ENCODE measurements at places on chromosomes 16 and 17.

DNA sequence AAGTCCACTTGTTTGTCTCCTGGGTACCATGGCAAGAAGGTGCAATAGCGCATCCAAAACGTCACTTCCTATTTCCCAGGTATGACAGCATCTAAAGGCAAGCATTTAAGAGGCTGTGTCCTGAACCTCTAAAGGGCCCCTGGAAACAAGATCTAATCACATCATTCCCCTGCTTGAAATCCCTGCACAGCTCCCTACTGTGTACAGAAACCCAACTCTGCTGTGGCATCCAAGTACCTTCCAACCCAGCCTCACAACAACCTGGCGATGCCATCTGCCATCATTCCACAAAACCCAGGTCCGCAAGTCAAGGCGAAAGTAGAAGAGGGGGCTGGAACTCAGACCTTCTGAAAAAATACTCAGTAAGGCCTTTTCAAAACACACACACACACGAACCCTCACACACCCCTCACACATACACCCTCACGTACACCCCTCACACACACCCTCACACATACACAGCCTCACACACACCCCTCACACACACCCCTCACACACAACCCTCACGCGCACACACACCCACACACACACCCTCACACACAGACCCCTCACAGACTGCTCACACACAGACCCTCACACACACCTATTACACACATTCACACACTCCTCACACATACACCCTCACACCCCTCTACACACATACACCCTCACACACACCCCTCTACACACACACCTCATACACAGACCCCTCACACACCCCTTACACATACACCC lies 24.5 kb downstream of the C17orf67 start:
- no peak for DNase-seq

DNA sequence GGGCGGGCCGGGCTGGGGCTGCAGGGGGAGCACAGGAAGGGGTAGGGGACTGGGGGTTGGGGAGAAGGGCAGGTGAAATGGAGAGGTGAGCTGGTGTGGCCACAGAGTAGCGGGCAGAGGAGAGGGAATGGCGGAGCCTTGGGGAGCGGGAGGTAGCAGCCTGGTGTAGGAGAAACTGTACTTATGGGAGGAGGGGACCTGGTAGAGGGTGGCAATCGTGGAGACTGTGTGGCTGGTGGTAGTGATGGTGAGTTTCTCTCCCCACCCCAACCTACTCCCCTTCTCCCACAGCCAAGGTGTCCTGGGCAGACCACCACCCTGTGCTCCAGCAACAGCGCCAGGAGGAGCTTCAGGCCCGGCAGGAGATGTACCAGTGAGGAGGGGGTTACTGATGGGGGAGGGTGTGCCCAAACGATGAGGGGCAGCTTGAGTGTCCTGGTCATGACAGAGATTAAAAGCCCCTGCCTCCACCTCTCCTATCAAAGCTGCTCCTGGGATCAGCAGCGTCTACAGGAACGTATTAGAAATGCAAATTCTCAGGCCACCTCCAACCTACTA lies 831 bp downstream of the ALOX15B start:
- no peak for DNase-seq

GRCh38 chr16:66754211-66754610 lies 2.8 kb upstream of the DYNC1LI2 start:
- no peak for DNase-seq

DNA sequence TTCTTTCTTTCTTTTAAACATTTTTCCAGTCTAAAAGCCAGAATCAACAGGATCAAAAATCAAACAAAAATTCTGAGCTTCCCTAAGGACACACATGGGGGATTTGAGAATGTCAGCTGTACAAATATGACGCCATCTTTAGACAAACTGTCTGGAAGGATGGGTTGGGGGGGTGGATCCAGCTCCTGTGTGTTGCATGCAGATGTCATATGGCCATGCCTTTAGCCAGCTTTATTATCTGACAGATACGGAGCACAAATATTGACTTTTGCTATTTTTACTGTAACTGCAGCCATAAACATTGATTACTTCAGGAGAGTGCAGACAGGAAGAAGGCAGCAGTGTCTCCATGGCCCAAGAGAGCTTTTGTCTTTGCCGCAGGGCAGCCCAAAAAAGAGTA lies 279.4 kb upstream of the ELAC2 start:
- no peak for DNase-seq

GRCh38 chr16:66079671-66080334 lies 286.7 kb upstream of the CDH5 start:
- DNase-seq, result no peak

DNA sequence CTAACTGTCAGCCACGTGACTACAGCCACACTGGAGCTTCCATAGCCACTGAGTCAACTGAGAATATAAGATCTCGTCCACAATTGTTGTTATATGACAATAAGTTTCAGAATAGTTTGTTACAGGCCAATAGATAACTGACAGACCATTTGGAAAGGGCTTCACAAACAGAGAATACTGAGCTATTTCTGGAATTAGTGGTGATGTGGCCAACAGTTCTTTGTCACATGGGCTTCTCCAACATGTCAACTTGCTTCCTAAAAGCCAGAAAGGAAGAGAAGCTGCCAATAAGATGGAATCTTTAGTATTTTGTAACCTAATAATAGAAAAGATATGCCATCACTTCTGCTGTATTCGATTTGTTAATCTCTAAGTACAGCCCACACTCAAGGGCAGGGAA lies 1220.4 kb downstream of the CDH8 start:
- DNase-seq, result no peak

DNA sequence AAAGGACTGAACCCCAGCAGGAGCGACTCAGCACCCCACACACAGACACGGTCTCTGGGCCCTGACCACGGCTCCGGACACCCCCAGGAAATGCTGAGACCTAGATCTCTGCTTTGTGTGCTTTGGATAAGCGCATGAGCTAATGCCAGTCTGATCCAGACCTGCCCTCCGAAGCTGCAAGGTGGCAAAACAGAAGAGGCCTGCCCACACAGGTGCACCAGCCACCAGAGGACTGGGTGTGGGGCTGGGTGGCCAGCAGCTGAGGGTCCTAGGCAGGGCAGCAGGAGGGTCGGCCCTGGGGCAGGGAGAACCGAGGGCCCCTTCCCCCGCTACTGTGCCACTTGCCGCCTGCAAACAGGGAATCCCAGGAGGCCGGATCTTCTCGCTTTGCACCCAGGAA lies 30.7 kb upstream of the EIF1 start:
- DNase-seq, result no peak

GRCh38 chr16:64225696-64226095 lies 896.2 kb downstream of the CDH11 start:
- DNase-seq, result no peak

- DNase-seq, result no peak
Observed at GRCh38 chr16:53787423-53787822, 83.5 kb downstream of the FTO start.

GRCh38 chr16:30934827-30935557 lies 11.6 kb downstream of the FBXL19 start:
- no peak for DNase-seq

- no peak for DNase-seq
Observed at GRCh38 chr17:3033248-3033640, 30.2 kb downstream of the OR1D5 start.
